ENCODE measurements at places on chromosomes 16 and 17. TPM values are rescaled to one million over a fixed set of nuclear protein-coding genes. Genes with fewer than 3 reads are reported as not detected.

TRPV3 gene
- total RNA-seq = 15.7 TPM

MT1E gene
- total RNA-seq = 52.9 TPM

KRTAP2-2 gene
- total RNA-seq = not detected

TP53I13 gene
- total RNA-seq = 90.3 TPM

GDPD3 gene
- 2.7 TPM for total RNA-seq

MYH3 gene
- total RNA-seq = 1.6 TPM

MAP2K6 gene
- 1.8 TPM for total RNA-seq

EVI2B gene
- total RNA-seq = not detected

PRAC2 gene
- total RNA-seq = not detected

BRICD5 gene
- 22.8 TPM for total RNA-seq

PHOSPHO1 gene
- total RNA-seq = not detected

CCDC92B gene
- total RNA-seq = 0.39 TPM

KRT40 gene
- not detected for total RNA-seq

KRT14 gene
- total RNA-seq = 128 TPM

C17orf78 gene
- not detected for total RNA-seq

TSPOAP1 gene
- total RNA-seq = 0.43 TPM

Data from placental epithelial cell (primary cell).